Activated CD8-positive, alpha-beta memory T cell treated with anti-CD3 and anti-CD28 coated beads for 4 hours (primary cell): ENCODE measurements at places on chromosomes 7 and 10.
A peak's percentile ranks its signal among the peaks of the same experiment; 100 is the strongest.

- DNase-seq, result no peak
Observed at GRCh38 chr10:472241-472910, 217.1 kb downstream of the DIP2C start.

DNA sequence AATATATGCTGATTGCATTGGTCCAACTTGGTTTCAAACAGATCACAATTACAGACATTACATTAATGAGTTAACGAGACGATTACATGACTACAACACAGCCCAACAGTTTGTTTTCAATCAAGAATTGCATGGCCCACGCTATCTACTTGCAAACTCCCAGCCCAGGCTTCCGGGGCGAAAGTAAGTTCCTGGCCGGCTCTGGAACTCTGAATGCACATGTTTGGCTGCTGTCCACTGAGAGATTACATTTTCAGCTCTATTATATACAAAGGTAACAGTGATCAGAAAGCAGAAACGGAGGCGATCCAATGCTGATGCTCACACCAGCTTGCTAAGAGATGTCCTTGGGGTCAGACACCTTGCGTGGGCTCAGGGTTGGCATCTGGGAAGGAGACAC lies 206.3 kb downstream of the FANK1 start:
- no peak for DNase-seq

- no peak for DNase-seq
Observed at GRCh38 chr7:91098566-91098965, 165.7 kb upstream of the FZD1 start.

- no peak for DNase-seq
Observed at GRCh38 chr10:13909516-13910258, 322.9 kb downstream of the PRPF18 start.

DNA sequence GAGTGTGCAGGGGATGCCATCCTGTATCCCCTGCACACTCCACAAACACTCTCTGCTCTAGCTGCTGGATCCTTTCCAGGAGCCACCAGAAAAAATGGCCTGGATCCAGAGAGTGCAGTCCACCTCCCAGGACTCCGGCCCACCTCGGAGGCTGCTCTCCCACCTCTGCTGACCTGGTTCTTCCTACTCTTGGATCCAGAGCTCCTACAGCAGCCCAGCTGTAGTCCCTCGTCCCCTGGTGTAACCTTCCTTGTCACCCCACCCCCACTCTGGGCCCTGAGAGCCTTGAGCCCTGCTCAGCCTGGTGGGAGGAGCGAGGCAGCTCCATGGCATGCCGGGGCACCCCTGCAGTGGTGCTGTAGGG lies 54.4 kb downstream of the GOLGA7B start:
- no peak for DNase-seq

DNA sequence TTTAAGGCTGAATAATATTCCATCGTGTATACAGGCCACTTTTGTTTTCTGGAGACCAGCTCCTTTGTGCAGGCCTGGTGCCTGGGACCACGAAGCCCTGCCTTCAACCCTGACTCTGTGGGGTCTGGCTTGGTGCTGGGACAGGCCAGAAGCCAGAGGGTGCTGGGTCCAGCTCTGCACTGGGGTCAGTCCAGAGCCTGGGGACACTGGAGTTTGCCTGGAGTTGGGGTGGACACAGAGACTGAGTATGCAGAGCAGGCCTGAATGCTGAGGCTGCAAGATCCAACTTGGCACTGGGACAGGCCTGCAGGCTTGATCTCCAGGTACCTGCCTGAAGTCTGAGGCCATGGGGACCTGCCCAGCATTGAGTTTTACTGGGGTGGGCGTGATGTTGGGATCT lies 558.8 kb upstream of the CNTNAP2 start:
- no peak for DNase-seq

DNA sequence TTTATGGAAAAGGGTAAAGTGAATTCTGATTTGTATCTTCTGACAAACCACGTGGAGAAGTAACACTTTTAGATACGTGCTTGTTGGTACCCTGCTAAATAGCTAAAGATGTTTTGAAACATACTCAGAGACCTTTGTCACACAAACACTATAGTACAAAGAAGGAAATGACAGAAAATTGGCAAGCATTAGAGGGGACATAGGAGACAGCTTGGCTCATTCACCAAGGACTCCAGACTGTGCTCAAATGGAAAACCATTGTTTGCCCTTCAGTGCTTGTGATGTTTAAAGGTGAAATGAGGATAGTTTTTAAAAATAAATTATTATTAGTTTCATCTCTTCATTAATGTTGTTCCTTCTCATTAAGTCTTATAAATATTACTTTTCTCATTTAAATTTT lies 34.0 kb upstream of the CD36 start:
- no peak for DNase-seq

DNA sequence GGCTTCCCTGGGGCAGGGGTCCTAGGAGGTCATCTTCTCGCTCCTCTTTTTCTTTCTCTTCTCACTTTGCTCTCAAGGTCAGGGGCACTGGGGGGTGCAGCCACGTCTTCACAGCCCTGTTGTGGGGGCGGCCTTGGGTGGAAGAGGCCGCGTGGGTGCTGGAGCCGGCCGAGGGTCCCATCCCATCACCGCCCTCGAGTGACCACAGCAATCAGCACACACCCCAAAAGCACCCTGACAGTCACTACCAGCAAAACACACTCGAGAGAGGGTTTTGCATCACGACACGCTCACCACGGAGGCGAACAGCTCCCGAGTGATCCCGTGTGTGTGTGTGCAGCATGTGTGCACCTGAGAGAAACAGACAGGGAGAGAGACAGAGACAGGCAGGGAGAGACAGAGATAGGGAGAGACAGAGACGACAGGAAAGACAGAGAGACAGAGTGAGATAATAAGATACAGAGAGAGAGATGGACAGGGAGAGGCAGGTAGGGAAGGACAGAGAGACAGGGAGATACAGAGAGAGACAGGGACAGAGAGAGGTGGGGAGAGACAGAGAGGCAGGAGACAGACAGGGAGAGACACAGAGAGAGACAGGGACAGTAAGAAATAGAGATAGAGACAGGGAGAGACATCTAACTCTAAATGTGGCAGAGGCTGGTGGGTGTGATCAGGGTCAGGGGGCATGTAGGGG lies 100.9 kb downstream of the WDR37 start:
- DNase-seq, result no peak

GRCh38 chr7:132381742-132382472 lies 194.4 kb downstream of the PLXNA4 start:
- DNase-seq, result no peak

DNA sequence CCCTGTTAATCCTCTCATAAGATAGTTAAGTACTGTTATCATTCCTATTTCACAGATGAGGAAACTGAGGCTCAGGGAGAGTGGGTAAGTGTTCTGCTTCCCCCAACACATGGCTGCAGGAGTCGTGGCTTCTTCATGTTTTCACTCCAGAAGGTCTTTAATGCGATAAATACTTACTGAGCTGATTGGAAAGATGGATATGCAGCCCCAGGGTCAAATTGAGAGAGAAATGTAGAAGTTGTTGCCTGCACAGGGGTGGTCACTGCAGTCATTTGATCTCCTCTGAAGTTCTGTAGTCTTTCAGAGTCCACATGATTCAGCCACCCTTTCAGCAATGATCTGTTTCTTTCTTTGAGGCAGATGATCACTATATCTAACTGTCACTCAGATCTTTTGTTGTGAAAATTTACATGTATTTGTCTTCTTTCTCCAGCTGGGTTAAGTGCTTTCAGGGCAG lies 29.3 kb downstream of the CRCP start:
- no peak for DNase-seq

DNA sequence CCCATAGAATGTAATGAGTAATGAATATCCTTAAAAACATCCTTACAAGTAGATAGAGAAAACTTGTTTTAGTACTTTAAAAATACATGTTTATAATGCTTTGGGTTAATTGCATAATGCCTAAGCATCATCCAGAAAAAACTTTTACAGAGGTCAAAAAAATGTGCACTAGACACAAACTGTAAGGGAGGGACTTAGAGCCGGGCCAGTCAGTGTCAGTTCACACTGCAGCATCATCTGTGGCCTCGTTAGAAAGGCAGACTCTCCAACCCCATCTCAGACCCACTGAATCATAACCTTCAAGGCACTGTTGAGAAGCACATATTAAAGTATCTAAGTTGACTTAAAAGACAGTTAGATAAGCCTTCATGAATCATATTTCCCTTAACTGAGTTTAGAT lies 230.1 kb upstream of the PRPS1L1 start:
- DNase-seq, result no peak

DNA sequence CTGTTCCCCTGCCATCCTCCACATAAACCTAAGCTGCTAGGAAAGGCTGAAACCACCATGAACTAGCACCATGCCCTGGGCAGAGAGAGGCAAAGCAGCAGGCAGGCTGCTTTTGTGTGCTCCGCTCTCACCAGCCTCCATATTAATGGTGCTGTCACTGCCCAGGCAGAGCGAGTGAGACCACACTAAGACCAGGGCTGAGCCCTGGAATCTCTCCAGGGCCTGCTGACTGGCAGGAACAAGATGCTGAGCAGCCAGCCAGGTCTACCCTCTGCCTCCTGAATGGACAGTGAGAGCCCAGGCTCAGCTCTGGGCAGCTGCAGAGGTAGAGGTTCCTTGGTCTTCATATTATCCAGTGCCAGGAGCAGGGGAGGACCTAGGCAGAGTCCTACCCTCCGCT lies 1.6 kb upstream of the CRHR2 start:
- DNase-seq, result no peak

DNA sequence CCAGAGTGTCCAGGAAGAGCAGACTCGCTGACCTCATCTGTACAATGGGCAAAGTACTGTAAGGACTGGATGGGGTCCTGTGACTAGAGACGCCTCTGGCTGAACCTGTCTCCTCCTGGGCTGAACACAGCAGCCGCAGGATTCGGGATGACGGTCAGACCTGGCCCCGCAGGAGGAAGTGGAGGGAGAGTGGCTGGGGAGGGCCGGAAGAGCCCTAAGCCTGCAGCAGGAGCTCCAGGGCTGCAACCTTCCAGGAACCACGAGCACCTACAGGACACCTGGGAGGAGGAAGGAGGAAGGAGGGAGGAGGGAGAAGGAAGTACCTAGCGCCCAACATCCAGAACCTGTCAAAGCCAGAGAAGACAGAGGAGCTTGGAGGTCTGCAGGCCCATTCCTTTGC lies 30.3 kb downstream of the TNRC18 start:
- DNase-seq, result no peak

GRCh38 chr7:79619216-79619615 lies 165.7 kb upstream of the MAGI2 start:
- DNase-seq, result no peak

DNA sequence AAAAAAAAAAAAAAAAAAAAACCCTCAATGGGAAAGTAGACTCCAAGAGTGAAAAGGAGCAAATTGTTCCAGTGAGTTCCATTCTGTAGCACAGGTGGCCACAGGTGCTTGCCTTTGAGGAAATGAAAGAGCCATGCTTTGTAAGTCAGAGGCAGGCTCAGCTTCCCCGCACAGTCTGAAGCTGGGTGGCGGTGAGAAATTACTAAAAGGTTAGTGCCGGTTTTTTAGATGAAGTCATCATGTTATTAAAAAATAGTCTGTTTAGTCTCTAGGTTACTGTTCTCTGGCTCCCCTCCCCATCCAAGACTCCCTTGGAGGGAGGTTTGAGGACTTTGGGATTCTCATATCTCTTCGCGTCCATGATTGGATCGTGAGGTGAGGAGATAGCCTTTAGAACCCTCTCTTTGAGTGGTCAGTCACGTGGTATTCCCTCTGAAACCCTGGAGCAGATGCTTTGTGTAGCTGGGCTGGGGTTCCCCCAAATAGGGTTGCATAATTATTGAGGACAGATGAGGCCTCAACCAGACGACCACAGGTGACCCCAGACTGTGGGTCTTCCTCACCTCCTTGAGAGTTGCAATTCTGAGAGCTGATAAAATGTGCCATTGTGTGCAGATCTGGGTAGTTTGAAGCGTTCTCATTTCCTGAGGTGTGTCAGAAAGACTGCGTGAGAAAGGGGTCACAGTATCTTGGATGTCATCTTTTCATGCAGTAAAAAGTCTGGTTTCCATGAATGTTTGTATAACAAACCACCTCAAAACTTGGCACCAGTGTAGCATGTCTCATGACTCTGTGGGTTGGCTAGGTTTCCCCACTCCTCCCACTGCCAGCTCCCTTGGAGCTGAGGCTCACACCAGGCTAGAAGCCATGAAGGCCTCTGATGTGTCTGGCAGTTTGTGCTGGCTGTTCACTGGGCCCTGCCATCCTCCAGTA lies 27.1 kb downstream of the OGDH start:
- peak; percentile 19 for DNase-seq

GRCh38 chr10:23927576-23928325 lies 281.2 kb upstream of the KIAA1217 start:
- no peak for DNase-seq

- no peak for DNase-seq
Observed at GRCh38 chr7:14305233-14305866, 315.9 kb upstream of the ETV1 start.

DNA sequence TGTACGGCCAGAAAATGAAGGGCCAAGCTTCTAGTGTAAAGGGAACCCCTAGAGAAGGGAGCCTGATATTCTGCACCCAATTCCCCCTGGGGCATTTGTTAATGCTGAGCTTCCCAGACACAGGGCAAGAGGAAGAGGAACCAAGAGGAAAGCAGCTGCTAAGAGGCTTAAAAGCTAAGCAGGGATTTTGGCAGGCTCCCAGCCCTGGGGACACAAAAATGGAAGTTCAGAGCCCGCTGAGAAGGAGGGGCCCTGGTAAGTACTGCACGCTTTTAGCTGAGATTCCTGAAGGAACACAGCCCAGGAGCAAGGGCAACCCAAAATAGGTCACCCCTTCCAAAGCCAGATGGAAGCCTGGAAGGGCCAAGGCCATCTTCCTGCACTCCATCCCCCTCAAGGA lies 387.3 kb upstream of the MGMT start:
- DNase-seq, result no peak

GRCh38 chr10:78779339-78779955 lies 289.3 kb upstream of the ZMIZ1 start:
- no peak for DNase-seq

GRCh38 chr7:90701771-90702170 lies 105.7 kb downstream of the CDK14 start:
- no peak for DNase-seq

- no peak for DNase-seq
Observed at GRCh38 chr10:104925232-104925851, 284.3 kb downstream of the SORCS3 start.

GRCh38 chr7:47405921-47406800 lies 175.8 kb downstream of the TNS3 start:
- no peak for DNase-seq

GRCh38 chr10:93816123-93816747 lies 58.5 kb downstream of the LGI1 start:
- DNase-seq, result no peak

DNA sequence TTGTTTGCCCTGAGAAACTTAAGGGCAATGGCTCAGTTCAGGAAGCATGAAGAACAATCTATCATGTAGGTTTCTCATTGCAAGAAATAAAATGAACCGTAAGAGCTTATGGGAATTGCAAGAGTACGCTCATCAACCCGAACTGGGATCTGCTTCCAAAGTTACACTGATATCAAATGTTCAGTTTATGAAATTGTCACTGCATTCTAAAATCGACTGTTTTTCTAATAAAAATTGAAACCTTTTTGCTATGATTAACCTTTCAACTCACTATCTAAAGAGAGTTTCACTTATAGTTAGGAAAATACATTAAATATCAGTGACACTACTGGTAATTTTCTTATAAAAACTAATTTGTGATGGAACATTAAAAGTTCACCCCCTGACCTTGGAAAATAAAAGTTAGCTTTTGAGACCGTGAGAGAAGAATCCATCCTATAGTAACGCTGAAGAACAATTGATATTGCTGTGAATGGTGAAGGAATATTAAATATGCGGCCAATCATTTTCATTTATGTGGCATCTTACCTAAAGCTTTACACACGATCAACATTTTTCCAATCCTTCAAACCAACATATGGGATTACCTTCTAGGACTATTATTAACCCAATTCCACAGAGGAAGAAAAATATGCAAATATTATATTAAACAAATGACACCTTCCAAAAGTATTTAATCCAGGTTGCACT lies 2.2 kb downstream of the MEOX2 start:
- DNase-seq, result no peak

GRCh38 chr7:148492157-148492860 lies 98.3 kb upstream of the C7orf33 start:
- no peak for DNase-seq
